ENCODE measurements at places on chromosomes 4 and X.

GRCh38 chrX:49934148-49934547 lies 11.8 kb downstream of the CLCN5 start:
- no peak for DNase-seq

GRCh38 chr4:163833669-163834068 lies 339.2 kb downstream of the TMA16 start:
- DNase-seq, result no peak

DNA sequence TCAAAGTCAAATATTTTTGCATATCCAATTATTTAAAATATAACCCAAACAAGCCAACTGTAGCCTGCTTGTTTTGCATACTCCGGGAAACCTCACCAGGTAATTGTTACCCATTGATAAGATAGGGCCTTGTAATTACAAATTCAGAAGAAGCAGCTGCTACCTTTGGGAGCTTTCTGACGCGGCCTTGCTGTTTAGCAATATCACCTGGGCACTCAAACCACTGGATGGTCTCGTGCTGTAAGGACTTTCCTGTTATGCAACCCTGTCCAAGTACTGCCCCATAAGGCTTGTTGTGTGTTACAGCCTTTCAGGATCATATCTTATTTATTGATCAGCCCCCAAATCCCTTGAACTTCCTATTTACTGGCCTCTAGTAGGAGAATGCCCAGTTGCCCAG lies 52.1 kb downstream of the HS3ST1 start:
- no peak for DNase-seq

DNA sequence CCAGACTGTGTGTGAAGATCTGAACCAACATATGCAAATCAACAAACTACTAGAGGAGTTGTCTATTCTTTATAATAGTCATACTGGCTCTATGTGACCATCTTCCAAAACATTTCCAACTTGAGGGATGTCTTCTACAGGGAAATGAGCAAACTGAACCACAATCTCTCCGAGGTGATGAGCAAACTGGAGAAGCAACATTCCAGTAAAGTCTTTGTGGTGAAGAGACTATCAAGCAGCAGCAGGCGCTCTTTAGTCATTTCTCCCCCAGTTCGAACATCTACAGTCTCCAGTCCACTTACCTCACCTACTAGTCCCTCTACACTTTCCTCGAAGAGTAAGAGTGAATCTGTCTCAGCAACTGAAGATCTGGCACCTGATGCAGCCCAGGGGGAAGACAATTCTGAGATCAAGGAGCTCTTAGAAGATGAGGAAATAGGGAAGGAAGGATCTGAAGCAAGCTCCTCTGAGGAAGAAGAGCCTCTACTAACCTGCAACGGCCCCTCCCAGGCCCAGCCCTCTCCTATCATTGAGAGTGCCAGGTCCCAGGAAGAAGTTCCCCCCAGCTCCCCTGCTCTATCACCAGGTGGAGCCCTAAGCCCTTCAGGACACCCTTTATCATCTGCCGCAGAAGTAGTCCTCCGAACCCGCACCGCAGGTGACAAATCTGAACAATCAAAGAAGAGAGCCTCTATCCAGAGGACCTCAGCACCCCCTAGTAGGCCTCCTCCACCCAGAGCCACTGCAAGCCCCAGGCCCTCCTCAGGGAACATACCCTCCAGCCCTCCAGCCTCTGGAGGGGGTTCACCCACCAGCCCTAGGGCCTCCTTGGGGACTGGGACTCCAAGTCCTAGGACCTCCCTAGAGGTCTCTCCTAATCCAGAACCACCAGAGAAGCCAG lies 98.1 kb downstream of the HNRNPD start:
- no peak for DNase-seq

- no peak for DNase-seq
These were observed 487.0 kb downstream of the PDHA2 start for GRCh38 chr4:96326846-96327245.

- DNase-seq, result no peak
These were observed 8.5 kb downstream of the TRIM2 start for GRCh38 chr4:153212736-153213135.

DNA sequence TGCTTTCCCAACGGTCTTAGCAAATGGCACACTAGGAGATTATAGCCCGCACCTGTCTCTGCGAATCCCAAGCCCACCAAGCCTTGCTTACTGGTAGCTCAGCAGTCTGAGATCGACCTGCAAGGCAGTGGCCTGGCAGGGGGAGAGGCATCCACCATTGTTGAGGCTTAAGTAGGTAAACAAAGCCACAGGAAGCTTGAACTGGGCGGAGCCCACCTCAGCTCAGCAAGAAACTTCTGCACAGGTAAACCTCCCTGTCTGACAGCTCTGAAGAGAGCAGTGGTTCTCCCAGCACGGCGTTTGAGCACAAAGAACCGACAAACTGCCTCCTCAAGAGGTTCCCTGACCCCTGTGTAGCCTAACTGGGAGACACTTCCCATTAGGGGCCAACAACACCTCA lies 42.8 kb downstream of the BRWD3 start:
- no peak for DNase-seq

- no peak for DNase-seq
These were observed 96.5 kb upstream of the MAOA start for GRCh38 chrX:43559644-43560043.

DNA sequence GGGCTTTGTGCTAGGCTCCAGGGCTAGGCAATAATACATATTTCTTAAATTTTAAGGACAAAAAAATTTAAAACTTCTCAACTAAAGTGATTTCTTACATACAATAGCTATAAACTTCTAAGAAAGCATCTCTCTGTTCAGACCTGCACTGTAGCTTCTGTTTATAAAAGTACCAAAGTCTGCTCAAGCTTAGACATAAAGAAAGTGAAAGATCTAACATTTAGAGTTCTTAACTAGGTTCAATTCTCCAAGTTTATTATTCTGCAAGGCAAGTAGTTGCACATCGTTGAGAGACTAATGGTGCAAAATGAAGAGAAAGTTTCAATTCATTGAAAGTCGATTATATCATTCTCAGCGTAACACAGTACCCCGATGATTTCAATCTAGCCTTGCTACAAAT lies 857.4 kb upstream of the HTR2C start:
- no peak for DNase-seq

- DNase-seq, result no peak
These were observed 85.5 kb downstream of the CAMK2D start for GRCh38 chr4:113675731-113676697.

DNA sequence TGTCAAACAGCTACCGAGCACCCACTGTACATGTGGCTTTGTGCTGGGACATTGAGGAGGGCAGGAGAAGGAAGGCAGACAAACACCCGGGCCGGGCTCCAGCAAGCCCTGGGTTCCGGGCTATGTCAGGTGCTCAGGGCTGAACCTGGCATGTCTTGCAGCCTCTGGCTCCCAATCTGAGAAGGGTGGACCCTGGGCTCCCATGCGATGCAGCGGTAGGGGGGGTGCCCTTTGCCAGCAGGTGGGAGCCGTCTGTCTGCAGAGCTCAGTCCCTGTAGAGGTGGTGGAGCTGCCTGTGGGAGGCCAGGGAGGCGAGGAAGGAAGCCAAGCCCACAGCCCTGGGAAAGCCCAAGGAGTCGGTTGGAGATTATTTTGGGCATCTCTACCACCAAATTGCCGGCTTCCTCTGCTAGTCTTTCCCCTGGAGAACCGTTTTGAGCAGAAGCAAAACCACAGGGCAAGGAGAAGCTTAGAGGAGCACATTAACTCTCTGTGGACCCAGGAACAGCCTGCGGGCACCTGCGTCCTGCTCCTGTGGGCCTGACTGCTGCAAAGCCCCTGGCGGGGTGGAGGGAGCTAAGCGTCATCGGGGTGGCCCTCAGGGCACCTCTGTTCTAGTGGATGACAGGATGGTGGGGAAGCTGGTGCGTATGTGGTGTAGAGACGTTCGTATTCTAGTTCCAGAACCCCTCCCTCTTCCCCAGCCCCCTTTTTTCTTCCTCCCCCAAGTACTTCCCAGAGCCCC lies 10.3 kb downstream of the CPZ start:
- no peak for DNase-seq

Measured in T-helper 17 cell (primary cell).